ENCODE measurements at places on chromosomes 12 and 14. TPM values are rescaled to one million over a fixed set of nuclear protein-coding genes. Genes with fewer than 3 reads are reported as not detected.

GRCh38 chr12:89327486-89328094 lies 24.7 kb downstream of the DUSP6 start:
- no peaks in the 10 kb centered on the region for H3K36me3 ChIP-seq
- no peak overlapping the region for H3K4me3 ChIP-seq
- no peaks in the 10 kb centered on the region for H3K27me3 ChIP-seq

DNA sequence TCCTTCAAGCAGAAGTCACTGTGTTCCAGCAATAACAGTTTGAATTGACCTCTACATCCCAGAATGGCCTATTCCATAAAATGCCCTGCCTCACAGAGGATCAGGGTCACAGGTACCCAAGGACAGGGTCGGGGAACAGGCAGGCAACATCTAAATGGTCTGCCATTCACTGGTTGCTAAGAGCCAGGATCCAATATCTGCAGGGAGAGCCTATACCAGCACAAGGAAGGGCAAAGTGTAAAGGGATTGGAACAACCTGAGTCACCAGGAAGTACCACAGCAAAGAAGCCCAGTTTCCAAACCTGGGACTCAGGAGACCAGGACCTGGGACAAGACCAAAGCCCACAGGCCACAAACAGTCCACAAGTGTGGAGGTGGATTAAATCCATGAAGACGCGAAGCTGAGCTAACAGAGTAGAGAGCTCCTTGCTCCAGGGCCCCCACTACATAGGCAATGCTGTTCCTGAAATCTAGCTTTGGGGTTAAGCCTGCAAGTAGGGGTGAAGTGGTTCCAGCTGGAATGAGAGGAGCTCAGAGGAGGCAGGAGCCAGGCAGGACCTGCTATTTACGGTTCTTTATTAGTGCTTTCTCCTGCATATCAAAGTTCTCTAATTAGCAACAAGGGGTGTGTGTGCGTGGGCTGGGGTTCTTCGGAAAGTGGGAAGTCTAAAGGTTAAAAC lies 274.3 kb downstream of the BCL11B start:
- no peak overlapping the region for H3K4me3 ChIP-seq
- no peaks in the 10 kb centered on the region for H3K27me3 ChIP-seq
- H3K36me3 ChIP-seq, result no peaks in the 10 kb centered on the region
- no peaks in the 10 kb centered on the region for H3K4me1 ChIP-seq
- no peak for DNase-seq

- no peak for DNase-seq
- peaks cover 4% of the 10 kb centered on the region for H3K36me3 ChIP-seq
- H3K4me1 ChIP-seq, result no peaks in the 10 kb centered on the region
- H3K27me3 ChIP-seq, result no peaks in the 10 kb centered on the region
- H3K27ac ChIP-seq, result no peak overlapping the region
- no peak overlapping the region for H3K4me3 ChIP-seq
Measured at GRCh38 chr12:69389831-69390230, 30.3 kb downstream of the YEATS4 start.

- DNase-seq, result peak; percentile 32
- no peaks in the 10 kb centered on the region for H3K27me3 ChIP-seq
- H3K4me1 ChIP-seq, result peaks cover 5% of the 10 kb centered on the region
- no peaks in the 10 kb centered on the region for H3K36me3 ChIP-seq
- peak overlapping the region; percentile 88 for H3K4me3 ChIP-seq
Measured at GRCh38 chr14:101761881-101762529, 496 bp downstream of the PPP2R5C start.

DNA sequence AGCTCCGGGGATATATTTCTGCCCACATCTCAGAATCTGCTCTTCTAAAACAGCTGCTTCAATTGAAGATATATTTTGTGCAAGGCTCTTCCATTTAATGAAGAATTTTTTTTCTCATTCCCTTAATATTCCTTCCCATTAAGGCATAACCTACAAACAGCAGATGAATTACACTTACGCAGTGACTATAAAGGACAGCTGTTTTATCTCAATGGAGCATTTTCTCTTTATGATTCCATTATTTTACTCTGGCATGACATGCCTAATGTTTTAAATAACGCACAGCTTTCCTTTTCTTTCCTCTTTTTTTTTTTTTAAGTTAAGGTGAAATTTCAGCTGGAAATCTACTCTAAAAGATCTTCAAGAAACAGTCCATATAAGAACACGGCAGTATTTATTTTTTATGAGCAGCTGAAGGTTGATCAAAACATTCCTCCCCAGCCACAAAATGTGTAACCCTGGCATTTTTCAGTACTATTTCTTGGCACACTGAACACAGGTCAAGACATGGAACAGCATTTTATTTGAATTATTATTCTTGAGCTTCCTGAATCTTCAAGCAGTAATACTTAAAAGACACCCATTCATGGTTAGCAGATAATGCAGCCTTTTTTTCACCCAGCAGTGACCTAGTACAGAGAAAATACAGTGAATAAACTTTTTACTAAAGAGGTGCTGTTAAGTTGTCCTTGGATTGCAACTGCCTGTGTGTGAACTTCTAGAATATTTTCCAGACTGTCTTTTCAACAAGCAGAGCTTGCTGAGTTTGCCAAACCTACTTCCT lies 118.1 kb upstream of the FOXN3 start:
- DNase-seq, result no peak
- H3K27ac ChIP-seq, result no peak overlapping the region
- no peak overlapping the region for H3K4me3 ChIP-seq
- H3K36me3 ChIP-seq, result no peaks in the 10 kb centered on the region
- H3K4me1 ChIP-seq, result no peaks in the 10 kb centered on the region
- H3K27me3 ChIP-seq, result no peaks in the 10 kb centered on the region

DNA sequence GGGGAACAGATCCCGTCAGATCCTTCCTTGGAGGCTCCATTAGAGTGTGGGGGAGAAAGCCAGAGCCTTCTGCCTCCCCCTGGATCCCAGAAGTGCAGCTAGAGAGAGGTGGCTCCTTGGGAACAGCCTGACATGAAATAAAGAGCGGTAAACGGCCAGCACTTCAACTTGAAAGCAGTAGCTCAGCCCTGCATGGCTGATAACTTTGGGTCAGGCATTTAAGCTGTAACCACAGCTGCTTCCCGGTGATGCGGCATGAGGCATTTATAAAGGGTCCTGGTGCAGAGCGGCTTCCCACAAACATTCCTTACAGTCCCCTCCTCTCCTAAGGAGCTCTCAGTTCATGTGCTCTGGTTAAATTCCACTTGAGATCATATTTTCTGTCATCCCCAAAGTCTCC lies 960.3 kb downstream of the VRK1 start:
- no peaks in the 10 kb centered on the region for H3K36me3 ChIP-seq
- H3K4me1 ChIP-seq, result no peaks in the 10 kb centered on the region
- DNase-seq, result no peak

DNA sequence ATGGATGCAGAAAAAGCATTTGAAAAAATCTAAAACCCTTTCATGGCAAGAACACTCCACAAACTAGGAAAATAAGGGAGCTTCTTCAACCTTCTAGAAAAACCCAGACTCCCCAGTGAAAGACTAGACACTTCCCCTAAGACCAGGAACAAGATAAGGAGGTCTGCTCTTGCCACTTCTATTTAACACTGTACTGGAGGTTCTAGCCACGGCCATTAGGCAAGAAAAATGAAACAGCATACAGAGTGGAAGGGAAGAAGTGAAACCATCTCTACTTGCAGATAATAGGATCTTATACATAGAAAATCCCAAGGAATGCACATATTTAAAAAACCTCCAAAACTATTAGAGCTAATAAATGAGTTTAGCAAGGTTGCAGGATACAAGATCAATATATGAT lies 42.3 kb downstream of the CHGA start:
- no peak overlapping the region for H3K4me3 ChIP-seq
- DNase-seq, result no peak
- H3K4me1 ChIP-seq, result peaks cover 53% of the 10 kb centered on the region
- peak overlapping the region; percentile 86 for H3K27ac ChIP-seq
- H3K27me3 ChIP-seq, result no peaks in the 10 kb centered on the region
- peaks cover 6% of the 10 kb centered on the region for H3K36me3 ChIP-seq

- peaks cover 11% of the 10 kb centered on the region for H3K4me1 ChIP-seq
- H3K4me3 ChIP-seq, result no peak overlapping the region
- H3K27ac ChIP-seq, result no peak overlapping the region
- H3K27me3 ChIP-seq, result no peaks in the 10 kb centered on the region
Measured at GRCh38 chr12:110543252-110543959, 39.7 kb downstream of the PPTC7 start.

DNA sequence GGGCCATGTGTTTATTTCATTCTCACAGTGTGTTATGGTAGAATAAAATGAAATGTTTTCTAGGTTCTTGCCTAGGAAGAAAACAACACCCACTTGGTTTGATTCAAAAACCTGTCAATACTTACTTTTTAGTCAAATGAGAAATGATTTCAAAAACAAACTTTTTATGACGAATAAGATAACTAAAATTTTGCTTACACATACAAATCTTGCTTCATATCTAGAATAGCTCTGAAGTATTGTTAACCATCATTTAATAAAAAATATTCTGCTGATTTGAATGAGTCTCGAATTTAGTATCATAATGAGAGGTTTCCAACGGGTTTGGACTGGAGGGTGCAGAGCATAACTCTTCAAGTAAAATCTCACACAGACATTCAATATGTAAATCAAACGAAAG lies 23.2 kb downstream of the SLCO1C1 start:
- H3K4me1 ChIP-seq, result no peaks in the 10 kb centered on the region
- no peak overlapping the region for H3K27ac ChIP-seq
- H3K4me3 ChIP-seq, result no peak overlapping the region
- no peak for DNase-seq

GRCh38 chr14:87852107-87852506 lies 140.9 kb downstream of the GALC start:
- no peaks in the 10 kb centered on the region for H3K4me1 ChIP-seq
- H3K27me3 ChIP-seq, result no peaks in the 10 kb centered on the region
- no peak overlapping the region for H3K27ac ChIP-seq

GRCh38 chr12:109291521-109292341 lies 17.4 kb downstream of the FOXN4 start:
- H3K36me3 ChIP-seq, result no peaks in the 10 kb centered on the region
- H3K4me1 ChIP-seq, result no peaks in the 10 kb centered on the region
- no peak overlapping the region for H3K27ac ChIP-seq

DNA sequence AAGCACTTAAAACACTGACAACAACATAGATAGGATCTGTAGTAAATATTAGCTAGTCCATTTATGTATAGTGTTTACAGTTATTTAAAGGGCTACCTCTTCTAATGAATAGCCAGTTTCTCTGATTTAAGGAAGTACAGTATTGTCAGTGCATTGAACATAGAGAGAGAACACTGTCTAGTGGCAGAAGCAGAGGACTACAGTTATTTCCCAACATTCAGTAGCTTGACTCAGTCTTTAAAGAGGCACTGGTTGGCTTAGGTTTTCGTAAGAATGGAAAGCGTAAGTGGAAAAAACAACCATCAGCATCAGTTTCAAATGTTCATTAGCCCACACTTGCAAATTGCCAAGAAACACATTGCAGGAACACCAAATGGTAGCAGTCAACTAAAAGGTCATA lies 125.0 kb upstream of the HMGA2 start:
- no peak overlapping the region for H3K27ac ChIP-seq
- peaks cover 23% of the 10 kb centered on the region for H3K4me1 ChIP-seq
- no peaks in the 10 kb centered on the region for H3K27me3 ChIP-seq
- H3K36me3 ChIP-seq, result no peaks in the 10 kb centered on the region
- DNase-seq, result no peak

DNA sequence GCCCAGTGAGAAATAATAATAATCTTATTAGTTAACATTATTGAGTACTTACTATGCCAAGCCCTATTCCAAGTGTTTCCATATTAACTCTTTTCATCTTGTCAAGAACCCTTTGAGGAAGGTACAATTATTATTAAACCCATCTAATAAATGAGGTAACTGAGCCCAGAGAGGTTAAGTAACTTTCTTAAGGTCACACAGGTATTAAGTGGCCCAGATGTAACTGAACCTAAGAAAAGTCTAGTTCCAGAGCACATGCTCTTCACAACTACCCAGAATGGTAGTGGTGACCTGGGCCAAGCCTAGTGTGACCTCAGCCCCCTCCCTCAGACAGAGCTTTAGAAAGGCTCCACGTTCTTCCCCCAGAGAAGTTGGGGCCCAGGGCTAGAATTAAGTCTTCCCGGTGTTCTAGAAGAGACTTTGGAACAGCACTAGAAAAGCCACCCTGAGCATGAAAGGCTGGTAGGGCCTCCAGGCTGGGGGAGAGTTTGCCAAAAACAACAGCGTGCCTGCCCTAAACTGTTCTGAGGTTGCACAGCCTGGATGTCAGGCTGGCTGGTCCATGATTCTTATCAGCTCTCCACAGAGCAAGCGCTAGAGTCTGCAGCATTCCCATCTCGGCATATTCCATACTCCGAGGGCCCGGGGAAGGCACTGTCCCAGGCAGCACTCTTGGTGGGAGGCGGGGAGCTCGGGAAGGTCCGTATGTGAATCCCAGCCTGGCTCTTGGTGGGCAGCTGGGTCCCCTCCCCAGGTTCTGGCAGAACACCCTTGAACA lies 41.3 kb upstream of the CTDSP2 start:
- H3K27ac ChIP-seq, result peak overlapping the region; percentile 30
- peak overlapping the region; percentile 44 for H3K4me3 ChIP-seq
- no peaks in the 10 kb centered on the region for H3K27me3 ChIP-seq
- peaks cover 43% of the 10 kb centered on the region for H3K4me1 ChIP-seq

GRCh38 chr12:54587315-54587873 lies 1.1 kb downstream of the PPP1R1A start:
- no peak overlapping the region for H3K27ac ChIP-seq
- H3K4me3 ChIP-seq, result no peak overlapping the region
- peaks cover 4% of the 10 kb centered on the region for H3K27me3 ChIP-seq
- no peaks in the 10 kb centered on the region for H3K36me3 ChIP-seq
- H3K4me1 ChIP-seq, result no peaks in the 10 kb centered on the region

DNA sequence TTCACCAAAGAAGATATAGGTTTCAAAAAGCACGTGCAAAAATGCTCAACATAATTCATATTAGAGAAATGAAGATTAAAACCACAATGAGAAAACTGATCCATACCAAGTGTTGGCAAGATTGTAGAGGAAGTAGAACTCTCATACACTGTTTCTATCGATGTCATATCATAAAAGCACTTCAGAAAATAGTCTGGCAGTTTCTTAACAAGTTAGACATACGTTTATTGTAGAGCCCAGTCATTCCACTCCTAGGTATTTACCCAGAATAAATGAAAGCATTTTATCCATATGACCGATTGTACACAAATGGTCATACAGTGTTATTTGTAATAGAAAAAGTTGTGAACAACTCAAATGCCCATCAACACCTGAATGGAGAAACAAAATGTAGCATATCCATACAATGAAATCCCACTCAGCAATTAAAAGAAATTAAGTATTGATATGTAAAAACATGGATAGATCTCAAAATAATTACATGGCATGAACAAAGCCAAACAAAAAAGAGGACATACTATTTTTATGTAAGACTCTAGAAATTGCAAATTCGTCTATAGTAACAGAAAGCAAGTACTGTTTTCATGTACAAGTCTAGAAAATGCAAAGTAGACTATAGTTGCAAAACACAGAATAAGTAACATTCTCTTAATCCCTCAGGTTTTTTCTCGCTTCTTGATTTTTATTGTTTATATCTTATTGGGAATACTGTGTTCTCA lies 41.0 kb downstream of the USP15 start:
- no peak overlapping the region for H3K4me3 ChIP-seq
- DNase-seq, result no peak
- H3K4me1 ChIP-seq, result no peaks in the 10 kb centered on the region
- H3K27me3 ChIP-seq, result no peaks in the 10 kb centered on the region
- H3K36me3 ChIP-seq, result peaks cover 36% of the 10 kb centered on the region

Gene CD4
- not detected for total RNA-seq

Gene FKBP3
- total RNA-seq, result 104 TPM

Gene RFX4
- 0.40 TPM for total RNA-seq

Gene KCNK13
- total RNA-seq, result 1.3 TPM

Gene KCNJ8
- 0.20 TPM for total RNA-seq

Gene GZMB
- not detected for total RNA-seq

Gene FAM90A1
- total RNA-seq, result not detected

Gene RILPL2
- total RNA-seq, result 2.2 TPM

Gene SERPINA12
- not detected for total RNA-seq

Gene OR4E2
- total RNA-seq, result not detected

Gene ACVRL1
- total RNA-seq, result 0.36 TPM
